ENCODE measurements at places on chromosomes 7 and 10. TPM values are rescaled to one million over a fixed set of nuclear protein-coding genes. Genes with fewer than 3 reads are reported as not detected.

DNA sequence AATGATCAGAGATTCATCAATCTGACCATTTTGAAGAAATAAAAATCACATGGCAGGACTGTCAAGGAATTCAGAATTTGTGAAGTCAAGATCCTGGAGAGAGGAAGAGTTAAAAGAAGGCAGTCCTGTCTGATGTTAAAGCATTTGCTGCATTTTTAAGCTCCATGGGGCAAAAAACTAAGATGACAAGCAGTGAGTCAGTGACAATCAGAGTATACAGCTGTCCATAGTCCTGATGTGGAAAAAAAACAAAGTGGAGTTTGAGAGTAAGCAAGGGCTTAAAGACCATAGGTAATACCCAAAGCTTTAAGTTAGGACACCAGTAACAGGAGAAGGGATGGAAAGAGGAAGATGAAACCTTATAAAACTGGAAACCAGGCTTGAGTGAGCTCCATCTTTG is 412.7 kb upstream of the ANKRD30A start:
- no peaks in the 10 kb centered on the region for H3K36me3 ChIP-seq
- no peaks in the 10 kb centered on the region for H3K4me1 ChIP-seq
- H3K27me3 ChIP-seq: no peaks in the 10 kb centered on the region
- H3K27ac ChIP-seq: no peak overlapping the region
- H3K4me3 ChIP-seq: no peak overlapping the region

GRCh38 chr7:102211590-102212550 is 74.8 kb upstream of the SH2B2 start:
- H3K27ac ChIP-seq: no peak overlapping the region
- H3K4me1 ChIP-seq: peaks cover 30% of the 10 kb centered on the region
- no peak overlapping the region for H3K4me3 ChIP-seq
- DNase-seq: no peak
- no peaks in the 10 kb centered on the region for H3K27me3 ChIP-seq

- H3K4me3 ChIP-seq: no peak overlapping the region
- no peaks in the 10 kb centered on the region for H3K27me3 ChIP-seq
- peaks cover 6% of the 10 kb centered on the region for H3K4me1 ChIP-seq
- H3K36me3 ChIP-seq: no peaks in the 10 kb centered on the region
- H3K27ac ChIP-seq: no peak overlapping the region
Observed at GRCh38 chr7:124188576-124188975, 155.7 kb upstream of the TMEM229A start.

GRCh38 chr10:3265088-3265487 is 92.5 kb upstream of the PITRM1 start:
- H3K36me3 ChIP-seq: no peaks in the 10 kb centered on the region
- no peak for DNase-seq
- no peak overlapping the region for H3K4me3 ChIP-seq
- no peak overlapping the region for H3K27ac ChIP-seq
- H3K4me1 ChIP-seq: peaks cover 10% of the 10 kb centered on the region

DNA sequence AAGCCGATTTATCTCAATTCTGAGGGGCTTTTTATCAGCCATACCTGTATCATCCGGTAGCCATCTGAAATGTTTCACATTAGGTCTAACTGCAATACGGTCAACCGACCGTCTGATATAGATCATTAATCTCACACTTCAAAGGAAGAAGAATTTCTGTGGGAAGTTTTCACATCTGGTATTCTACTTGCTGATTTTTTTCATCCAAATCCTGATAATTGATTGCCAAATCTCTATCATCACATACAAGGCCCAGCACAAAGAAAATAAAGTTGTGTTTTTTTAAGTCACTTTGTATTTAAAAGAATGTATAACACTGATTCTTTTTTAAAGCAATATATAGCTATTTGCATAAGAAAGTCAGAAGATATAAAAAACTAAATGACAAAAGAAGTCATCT is 132.3 kb downstream of the DKK1 start:
- H3K27me3 ChIP-seq: no peaks in the 10 kb centered on the region
- peaks cover 8% of the 10 kb centered on the region for H3K4me1 ChIP-seq
- H3K36me3 ChIP-seq: no peaks in the 10 kb centered on the region
- no peak overlapping the region for H3K4me3 ChIP-seq
- no peak for DNase-seq
- H3K27ac ChIP-seq: no peak overlapping the region

DNA sequence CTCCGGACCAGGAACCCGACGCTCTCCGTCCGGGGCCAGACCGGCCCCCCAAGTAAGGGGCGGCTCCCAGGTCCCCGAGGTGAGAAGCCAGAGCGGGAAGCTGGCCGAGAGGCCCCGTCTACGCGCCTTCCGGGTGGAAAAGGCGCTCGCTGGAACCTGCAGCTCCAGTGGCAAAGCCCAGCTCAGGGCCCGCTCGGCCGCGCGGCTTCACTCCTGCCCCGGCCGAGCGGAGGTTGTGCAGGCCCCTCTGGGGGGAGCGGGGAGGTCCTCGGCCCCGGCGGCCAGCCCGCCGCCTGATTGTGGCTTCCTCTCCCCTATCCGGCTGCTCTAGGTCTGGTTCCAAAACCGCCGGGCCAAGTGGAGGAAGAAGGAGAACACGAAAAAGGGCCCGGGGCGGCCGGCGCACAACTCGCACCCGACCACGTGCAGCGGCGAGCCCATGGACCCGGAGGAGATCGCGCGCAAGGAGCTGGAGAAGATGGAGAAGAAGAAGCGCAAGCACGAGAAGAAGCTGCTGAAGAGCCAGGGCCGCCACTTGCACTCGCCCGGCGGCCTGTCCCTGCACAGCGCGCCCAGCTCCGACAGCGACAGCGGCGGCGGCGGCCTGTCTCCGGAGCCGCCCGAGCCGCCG is 2.9 kb downstream of the UNCX start:
- peaks cover 98% of the 10 kb centered on the region for H3K27me3 ChIP-seq
- no peak overlapping the region for H3K4me3 ChIP-seq
- H3K4me1 ChIP-seq: peaks cover 39% of the 10 kb centered on the region
- no peak for DNase-seq

MOGAT3 gene
- not detected for total RNA-seq

- H3K4me1 ChIP-seq: no peaks in the 10 kb centered on the region
- DNase-seq: no peak
- H3K4me3 ChIP-seq: no peak overlapping the region
- H3K36me3 ChIP-seq: no peaks in the 10 kb centered on the region
- H3K27ac ChIP-seq: no peak overlapping the region
Observed at GRCh38 chr7:36405409-36405803, 15.7 kb downstream of the ANLN start.

DNA sequence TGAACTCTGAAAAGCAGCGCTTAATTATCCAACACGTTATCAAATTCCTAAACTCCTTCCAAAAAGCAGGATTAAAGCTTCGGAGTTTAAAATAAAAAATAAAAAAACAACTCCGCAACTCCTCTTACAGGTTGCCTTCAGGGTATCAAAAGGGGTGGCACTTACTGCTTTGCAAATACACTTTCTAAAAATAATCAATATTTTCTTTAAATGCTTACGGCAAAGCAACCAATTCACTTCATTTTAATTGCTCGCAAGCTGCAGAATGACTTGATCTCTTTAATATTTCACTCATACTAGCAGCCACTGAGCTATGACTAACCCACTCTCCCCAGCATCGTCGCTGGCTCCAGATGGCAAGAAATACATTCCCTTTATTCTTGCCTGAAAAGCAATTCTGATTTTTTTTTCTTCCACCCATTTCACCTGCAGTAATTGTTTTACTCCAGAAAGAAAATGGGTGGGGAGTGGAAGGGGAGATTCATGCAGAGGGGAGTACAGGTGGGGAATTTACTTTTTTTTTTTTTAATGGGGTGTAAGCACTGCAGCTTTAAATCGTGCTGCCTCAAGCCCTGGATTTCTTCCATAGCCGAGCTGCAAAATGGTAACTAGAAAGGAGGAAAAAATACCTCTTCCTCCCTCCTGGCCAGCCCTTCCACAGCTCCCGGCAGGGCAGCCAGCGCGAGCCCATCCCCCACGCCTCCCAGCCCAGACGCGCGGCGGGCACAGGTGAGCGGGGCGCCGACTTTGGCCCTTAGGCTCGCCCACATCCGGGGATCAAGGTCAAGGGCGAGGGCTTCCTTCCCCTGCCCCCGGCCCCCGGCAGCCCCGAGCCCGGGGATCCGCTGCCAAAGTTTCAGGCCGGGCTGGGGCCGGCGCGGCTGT is 54.2 kb upstream of the FHIP2A start:
- peak overlapping the region; percentile 93 for H3K27ac ChIP-seq
- peak; percentile 43 for DNase-seq

TFR2 gene
- 0.25 TPM for total RNA-seq

- no peak for DNase-seq
- no peak overlapping the region for H3K4me3 ChIP-seq
- no peaks in the 10 kb centered on the region for H3K27me3 ChIP-seq
- H3K36me3 ChIP-seq: no peaks in the 10 kb centered on the region
- H3K4me1 ChIP-seq: no peaks in the 10 kb centered on the region
Observed at GRCh38 chr7:120941064-120941463, 9.5 kb upstream of the ING3 start.

WNT8B gene
- not detected for total RNA-seq

DNA sequence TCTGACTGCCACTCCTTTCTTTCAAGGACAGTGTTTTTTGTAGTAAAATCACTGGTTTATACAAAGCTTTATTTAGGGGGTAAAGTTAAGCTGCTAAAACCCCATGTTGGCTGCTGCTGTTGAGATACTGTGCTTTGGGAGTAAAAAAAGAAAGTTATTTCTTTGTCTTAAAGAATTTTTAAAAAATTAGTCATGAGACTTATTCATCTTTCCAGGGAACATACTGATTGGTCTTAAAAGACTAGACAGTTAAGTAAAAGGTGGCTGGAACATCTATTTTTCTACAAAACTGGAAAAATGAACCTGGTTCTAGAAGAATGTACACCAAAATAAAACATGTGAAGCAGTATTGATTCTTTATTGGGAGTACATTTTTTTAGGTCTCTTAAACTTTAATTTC is 20.6 kb downstream of the BBIP1 start:
- peaks cover 26% of the 10 kb centered on the region for H3K4me1 ChIP-seq
- peaks cover 60% of the 10 kb centered on the region for H3K36me3 ChIP-seq
- no peaks in the 10 kb centered on the region for H3K27me3 ChIP-seq

DNA sequence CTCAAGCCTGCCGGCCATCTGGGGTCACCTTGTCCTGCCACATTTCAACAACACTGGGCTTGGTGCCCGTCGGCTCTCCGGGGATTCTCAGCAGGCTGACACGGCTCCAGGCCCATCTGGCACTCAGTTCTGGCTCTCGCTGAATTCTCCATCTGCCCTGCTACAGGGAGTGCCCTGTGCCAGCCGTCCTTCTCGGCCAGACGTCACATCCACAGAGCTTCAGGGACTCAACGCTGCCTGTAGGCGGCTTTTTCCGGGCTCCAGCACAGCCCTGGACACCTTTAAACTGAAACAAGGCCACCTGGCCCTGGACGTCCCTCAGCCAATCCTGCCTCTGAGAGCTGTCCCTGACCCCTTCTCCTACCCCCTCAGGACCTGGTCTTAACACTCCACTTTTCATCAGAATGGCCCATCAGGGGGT is 43.0 kb downstream of the TMEM130 start:
- H3K27ac ChIP-seq: peak overlapping the region; percentile 90
- H3K4me1 ChIP-seq: peaks cover 29% of the 10 kb centered on the region
- H3K36me3 ChIP-seq: no peaks in the 10 kb centered on the region

GRCh38 chr7:14579971-14580370 is 322.6 kb downstream of the DGKB start:
- no peak overlapping the region for H3K4me3 ChIP-seq
- H3K27ac ChIP-seq: no peak overlapping the region
- no peaks in the 10 kb centered on the region for H3K4me1 ChIP-seq
- DNase-seq: no peak
- H3K27me3 ChIP-seq: no peaks in the 10 kb centered on the region

NUTM2E gene
- not detected for total RNA-seq

Measured in left ventricle myocardium inferior (tissue), 1 donor.